ENCODE measurements at places on chromosomes 12 and 14.

- DNase-seq, result no peak
Measured at GRCh38 chr12:90922145-90922627, 32.8 kb downstream of the CCER1 start.

DNA sequence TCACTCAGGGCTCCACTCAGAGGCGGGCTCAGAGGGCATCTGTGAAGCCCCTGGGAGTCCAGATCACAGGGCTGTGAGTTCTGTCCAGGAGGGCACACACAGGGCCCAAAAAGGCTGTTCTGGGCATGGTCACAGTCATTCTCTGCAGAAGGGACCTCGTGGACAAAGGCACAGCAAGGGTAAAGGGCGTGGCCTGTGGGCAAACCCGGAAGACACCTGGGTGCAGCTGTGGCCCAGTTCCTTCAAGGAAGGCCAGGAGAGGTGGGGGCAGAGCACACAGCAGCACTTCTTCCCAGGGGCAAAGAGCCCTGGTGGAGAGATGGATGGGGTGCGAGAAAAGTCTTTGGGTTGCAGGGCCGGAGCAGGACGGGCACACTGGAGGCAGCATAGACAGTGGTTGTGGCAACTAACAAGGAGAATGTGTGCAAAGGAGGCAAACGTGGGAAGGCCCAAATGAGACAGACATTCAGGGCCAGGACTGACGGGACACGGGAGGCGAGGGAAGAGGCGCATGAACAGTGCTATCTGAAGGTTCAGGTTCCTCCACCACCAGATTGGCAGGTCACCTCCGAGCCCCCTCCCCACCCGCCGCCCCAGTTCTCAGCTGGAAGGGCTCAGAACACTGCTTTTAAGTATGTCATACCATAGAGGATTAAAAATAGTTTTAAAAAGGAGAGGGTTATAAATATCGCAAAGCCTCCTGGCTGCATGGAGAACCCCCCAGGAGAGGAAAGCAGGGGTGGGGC, 8.9 kb downstream of the CLMN start:
- DNase-seq, result no peak

DNA sequence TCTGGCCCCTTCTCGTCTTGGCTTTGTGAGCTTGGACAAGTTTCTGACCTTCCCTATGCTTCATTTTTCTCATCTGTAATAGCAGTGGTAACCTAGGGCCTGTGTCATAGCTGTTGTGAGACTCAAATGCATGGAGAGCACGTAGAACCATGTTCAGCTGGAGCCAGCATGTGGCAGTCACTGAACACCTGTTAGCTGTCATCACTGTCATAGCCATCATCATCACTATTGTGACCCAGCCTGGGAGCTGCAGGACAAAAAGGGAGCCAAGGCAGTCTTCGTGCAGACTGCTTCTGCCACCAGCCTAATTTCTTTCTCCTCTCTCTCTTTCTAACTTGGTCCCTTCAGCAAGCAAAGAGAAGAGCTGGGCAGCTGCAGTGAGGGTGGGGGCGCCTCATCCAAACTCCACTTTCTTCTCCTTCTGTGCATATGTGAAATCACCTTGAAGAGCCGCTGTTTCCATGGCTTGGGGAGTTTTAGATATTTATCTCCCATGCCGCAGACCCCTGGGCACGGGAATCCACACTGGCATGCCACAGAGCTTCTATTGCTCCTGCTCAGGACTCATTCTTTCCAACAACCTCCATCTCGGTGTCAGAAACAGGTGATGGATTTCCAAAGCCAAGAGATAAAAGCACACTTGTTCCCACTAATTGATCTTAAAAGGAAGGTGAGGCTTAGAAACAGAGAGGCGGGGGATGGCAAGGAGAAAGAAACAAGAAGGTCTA, 87.0 kb downstream of the SRRM4 start:
- no peak for DNase-seq

DNA sequence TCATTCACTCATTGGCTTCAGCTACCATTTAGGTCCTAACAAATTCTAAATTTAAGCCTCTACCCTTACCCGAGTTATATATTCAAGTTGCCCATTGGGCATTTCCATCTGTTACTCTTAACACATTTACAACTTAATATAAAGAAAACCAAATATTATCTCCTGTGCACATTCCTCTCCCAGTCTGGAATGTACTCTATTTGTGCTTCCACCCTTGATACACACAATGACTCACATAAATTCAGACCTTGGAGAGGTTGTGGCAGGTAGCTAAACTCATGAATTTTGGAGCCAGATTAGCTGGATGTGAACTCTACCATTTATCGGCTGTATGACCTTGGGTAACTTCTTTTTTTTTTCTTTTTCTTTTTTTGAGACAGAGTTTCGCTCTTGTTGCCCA, 51.1 kb downstream of the BRMS1L start:
- DNase-seq, result no peak

DNA sequence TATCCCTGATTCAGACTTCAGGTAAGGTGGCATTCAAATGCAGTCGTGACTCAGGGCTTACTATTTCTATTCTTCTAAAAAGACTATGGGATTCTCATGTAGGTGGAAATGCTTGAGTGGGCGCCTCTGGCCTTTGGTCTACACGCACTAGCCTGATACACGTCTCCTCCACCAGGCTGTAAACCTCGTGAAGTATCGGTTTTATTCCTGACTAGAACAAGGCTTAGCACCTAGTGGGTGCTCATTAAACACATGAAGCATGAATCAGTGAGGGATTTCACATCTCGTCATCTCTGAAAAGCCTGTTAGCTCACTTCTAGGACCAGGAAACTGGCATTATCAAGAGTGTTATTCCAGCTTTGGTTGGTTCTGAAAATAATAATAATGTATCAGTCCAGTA, 17.7 kb upstream of the HNF1A start:
- no peak for DNase-seq

- no peak for DNase-seq
Measured at GRCh38 chr14:69050240-69051184, 71.4 kb upstream of the ACTN1 start.

DNA sequence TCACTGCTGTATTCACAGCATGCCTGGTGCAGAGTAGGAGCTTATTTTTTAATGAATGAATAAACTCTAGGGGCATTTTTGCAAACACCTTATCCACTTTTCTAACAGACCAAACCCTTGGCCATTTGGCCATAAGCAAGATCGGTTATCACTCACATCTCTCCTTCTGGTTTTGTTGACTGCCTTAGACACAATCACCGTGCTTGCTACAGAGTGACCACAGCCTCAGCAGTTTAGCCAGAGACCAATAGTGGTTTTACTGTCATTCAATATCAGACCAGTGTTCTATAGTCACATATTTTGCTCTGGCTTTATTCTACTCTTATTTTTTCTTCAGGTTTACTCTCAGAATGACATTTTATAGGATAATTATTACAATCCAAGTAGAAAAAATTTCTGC, 2.2 kb downstream of the KLRB1 start:
- DNase-seq, result no peak

DNA sequence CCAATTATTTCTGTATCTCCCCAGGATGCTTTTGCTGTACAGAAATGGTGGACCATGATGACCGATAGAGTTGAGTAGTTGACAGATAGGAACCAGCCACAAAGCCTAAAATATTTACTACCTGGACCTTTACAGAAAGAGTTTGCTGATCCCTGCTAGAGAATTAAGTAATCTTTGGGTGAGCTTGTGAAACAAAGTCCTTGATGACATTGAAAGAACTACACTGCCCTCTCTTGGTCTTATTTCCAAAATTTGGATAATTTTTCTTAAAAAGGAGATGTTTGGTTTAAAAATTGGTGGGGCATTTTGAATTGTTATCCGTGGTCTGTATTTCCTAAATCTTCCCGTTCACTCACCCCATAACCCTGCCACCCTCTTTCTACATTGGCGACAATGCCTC, 13.7 kb upstream of the TCTN1 start:
- no peak for DNase-seq

DNA sequence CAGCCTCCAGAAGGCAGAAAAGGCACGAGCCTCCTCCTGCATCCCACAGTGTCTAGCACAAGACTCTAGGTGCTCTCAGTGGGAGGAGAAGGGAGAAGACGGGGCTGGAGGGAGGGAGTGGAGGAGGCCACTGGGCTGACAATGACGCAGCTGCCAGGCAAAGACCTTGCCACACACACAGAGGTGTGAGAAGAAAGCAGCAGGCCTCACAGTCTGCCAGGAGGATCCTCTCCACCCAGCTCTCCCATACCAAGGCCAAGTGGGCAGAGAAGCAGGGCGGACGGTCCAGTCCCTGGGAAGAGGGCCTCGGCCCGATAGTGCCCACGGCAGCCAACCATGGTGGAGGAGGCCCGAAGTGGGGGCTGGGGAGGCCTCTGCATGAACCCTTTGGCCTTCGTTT, 78.9 kb downstream of the NCOR2 start:
- DNase-seq, result no peak

GRCh38 chr12:46669720-46670119, 156.1 kb downstream of the SLC38A4 start:
- DNase-seq, result no peak
